ENCODE measurements at places on chromosomes 3 and 15.

- peak; percentile 64 for DNase-seq
Observed at GRCh38 chr15:75063338-75063737, 39.9 kb downstream of the PPCDC start.

GRCh38 chr3:172003146-172003545 lies 36.2 kb upstream of the FNDC3B start:
- no peak for DNase-seq

- no peak for DNase-seq
Observed at GRCh38 chr3:67704322-67704721, 49.9 kb upstream of the SUCLG2 start.

GRCh38 chr3:48026098-48026497 lies 9.9 kb upstream of the MAP4 start:
- DNase-seq, result no peak

DNA sequence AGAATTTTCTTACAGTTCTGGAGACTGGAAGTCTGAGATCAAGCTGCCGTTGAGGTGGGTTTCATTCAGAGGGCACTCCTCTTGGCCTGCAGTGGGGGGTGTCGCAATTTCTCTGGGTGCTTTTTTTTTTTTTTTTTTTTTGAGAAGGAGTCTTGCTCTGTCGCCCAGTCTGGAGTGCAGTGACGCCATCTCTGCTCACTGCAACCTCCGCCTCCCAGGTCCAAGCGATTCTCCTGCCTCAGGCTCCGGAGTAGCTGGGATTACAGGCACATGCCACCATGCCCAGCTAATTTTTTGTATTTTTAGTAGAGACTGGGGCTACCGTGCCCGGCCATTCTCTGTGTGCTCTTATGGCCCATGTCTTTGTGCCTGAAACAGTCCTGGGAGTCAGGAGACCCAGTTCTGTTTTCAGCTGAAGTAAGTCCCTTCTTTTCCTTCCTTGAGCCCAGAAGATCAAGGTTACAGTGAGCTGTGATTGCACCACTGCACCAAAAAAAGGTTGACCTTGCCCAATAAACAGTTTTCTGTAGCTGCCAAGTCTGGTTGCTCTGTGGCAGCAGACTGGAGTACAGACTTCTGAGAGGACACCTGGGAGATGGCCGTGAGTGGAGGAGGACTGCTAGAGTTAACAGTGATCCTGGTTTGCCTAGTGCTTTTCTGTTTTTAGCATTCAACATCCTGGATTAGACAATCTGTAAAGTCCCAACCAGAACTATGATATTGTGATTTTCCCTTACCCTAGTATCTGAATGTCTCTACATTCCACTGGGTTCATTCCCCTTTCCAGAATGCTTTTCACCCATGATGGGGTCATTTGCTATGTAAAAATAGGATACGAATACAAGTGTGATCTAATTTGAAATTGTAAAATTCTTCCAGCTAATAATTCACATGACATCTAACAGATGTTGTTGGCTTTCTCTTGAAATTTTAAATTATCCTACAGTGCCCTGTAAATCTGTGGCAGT lies 76.6 kb upstream of the RNF7 start:
- no peak for DNase-seq

- DNase-seq, result no peak
Observed at GRCh38 chr3:56277236-56277635, 191.0 kb downstream of the ERC2 start.

GRCh38 chr3:38018296-38019266 lies 10.9 kb downstream of the PLCD1 start:
- DNase-seq, result no peak

Measured in EL (cell line).